ENCODE measurements at places on chromosomes 3 and 15. TPM values are rescaled to one million over a fixed set of nuclear protein-coding genes. Genes with fewer than 3 reads are reported as not detected.

Gene GNB4
- total RNA-seq, result 32.2 TPM

Gene PLD1
- total RNA-seq, result 15.3 TPM

Gene GPR156
- total RNA-seq, result 2.1 TPM

Gene LIPC
- 11.2 TPM for total RNA-seq

Gene CCR5
- 1.2 TPM for total RNA-seq

Gene PAK6
- 0.84 TPM for total RNA-seq

DNA sequence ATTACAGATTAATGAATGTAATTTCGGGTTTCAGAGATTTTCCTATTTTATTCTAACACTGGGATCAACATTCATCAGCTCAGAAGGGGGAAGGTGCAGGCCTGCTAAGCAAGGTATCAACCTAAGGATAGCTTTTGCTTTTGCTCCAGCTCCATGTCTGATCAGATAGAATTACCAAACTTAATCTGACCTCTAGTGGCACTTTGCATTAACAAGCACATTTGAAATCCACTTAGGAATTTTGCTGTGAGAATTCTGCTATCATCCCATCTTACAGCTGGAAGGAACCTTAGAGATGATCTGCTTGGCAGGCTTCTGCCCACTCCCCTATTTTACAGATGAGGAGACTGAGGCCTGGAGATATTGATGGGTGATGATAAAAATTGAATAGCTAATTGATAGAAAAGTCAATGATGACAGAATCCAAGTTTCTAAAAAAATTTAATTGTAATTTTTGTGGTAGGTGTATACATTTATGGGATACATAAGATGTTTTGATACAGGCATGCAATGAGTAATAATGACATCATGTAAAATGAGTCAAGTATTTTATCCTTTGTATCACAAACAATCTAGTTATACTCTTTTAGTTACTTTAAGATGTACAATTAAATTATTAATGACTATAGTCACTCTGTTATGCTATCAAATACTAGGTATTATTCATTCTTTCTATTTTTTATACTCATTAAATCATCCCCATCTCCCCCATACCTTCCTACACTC, 209.2 kb upstream of the ZPLD1 start:
- DNase-seq, result no peak

DNA sequence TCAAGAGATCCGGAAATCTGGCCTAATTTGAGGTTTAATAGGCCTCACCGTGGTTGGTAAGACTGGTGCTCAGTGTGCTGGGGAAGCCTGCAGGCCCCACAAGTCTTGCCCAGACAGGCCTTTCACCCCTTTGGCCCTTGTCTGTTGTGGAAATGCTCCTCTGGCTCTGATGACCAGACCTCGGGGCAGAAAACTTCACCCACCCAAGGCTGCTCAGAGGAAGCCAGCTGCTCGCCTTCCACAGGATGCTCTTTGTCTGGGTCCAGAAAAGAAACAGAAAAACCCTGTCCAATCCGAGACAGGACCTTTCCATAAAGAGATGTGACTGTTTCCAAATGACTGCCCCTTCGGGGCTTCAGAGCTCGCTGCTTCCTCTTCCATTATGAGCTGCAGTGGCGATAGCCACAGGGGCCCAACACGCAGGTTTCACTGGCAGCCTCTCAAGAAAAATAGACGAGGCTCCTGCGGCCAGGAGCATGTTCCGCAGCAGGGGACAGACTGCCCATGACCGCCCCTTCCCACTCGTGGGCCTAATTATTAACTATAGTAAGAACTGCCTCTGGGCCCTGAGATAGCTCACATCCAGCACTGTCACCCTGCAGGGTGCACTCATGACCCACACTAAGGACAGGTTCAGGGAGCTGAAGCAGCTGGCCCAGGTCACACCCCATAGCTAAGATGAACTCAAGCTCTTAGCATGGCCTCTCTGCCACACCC, 6.8 kb upstream of the SNX22 start:
- DNase-seq, result no peak

GRCh38 chr3:176046703-176047102, 1150.6 kb downstream of the TBL1XR1 start:
- DNase-seq, result no peak

- no peak for DNase-seq
These were observed 330.2 kb downstream of the DIPK2A start for GRCh38 chr3:144301863-144302262.

- no peak for DNase-seq
These were observed 377.3 kb downstream of the MECOM start for GRCh38 chr3:169286214-169286613.

DNA sequence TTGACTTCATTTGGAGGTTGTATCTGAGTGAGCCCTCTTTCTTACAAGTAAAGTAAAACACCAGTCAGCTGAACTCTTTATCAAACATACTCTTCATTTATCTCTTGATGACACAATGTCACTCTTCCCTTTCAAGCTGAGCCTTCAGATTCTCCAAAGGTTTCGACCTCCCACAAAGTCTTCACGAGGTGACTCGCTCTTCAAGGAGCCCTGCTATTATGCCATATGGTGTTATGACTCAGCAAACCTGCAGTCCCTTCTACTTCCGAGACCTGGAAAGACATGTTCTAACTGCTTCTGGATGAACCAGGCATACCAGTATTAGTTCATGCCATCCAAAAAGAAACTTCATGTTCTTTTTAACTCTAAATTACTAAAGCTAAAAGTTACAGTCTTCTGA, 23.1 kb downstream of the AADAC start:
- no peak for DNase-seq

- DNase-seq, result no peak
These were observed 8.4 kb downstream of the TBC1D21 start for GRCh38 chr15:73881579-73882320.

Data from tibial nerve (tissue), 4 donors.